Stimulated activated CD8-positive, alpha-beta memory T cell treated with anti-CD3 and anti-CD28 coated beads, Interleukin-4, amount 100 ng/mL, for 4 hours (primary cell): ENCODE measurements at places on chromosomes 2 and 18.

- no peak for DNase-seq
These were observed 51.2 kb downstream of the CHMP3 start for GRCh38 chr2:86512034-86512433.

GRCh38 chr18:11981543-11982366, 448 bp downstream of the IMPA2 start:
- DNase-seq = no peak

DNA sequence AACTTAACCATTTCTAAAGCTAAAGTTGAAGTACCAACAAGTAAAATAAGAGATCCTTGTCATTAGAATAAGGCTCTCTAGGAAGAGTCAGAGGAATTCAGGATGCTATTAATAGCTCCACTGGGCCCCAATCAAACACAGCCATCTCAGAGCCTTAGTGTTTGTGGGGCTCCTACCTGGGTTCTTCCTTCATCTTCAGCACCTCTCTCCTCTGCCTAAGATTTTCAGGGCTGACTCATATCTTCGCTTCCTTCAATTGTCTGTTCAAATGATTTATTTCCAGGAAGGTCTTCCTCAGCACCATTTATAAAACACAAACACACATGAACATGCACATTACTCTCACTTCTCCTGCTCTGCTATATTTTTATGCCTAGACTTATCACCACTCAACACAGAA, 119.5 kb downstream of the COL6A3 start:
- no peak for DNase-seq

- no peak for DNase-seq
These were observed 75.1 kb downstream of the AGPS start for GRCh38 chr2:177467646-177468045.

DNA sequence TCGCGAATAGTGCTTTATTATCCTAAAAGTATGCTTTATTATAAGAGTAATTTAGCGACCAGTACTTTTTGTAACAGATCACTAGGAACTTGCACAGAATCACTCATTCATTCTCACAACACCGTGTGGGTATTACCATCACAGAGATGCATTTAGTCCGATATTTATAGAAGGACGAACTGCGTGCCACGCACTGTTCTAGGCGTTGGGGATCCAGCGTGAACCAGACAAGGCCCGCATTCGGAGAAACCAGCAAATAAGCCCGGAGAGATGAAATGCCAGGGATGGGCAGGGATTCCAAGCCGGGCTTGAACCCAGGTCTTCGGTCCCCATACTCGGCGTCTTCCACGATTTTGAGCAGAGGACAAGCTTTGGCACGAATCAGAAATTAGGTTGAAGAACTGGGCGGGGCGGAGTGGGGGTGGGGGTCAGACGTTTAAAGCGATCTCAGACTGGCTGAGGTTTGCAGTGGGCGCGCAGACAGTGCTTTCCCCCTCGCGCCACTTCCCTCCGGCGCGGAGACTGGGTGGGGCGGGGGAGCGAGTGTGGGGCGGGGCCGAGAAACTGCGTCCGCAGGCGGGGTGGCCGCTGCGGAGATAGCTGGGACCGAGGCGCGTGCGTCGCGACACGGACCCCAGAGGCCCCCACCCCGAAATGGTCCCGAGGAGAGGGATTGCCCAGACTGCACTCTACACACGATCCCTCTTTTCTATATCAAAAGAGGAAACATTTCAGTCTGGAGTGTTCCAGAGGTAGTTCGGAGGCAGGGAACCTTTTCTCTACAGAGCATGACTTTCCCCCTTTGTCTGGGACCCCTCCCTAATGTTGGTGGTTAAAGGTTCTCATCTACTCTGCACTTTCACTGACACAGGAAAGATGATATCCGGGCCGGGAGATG, 1.1 kb upstream of the CXCR4 start:
- peak; percentile 62 for DNase-seq

GRCh38 chr2:155965415-155966063, 367.0 kb downstream of the NR4A2 start:
- DNase-seq = no peak

- peak; percentile 40 for DNase-seq
These were observed at the start of gene VAMP8 for GRCh38 chr2:85577386-85578242. VAMP8 (plus strand) TSS chr2:85577586; CDS start chr2:85577647, 61 bp downstream.

DNA sequence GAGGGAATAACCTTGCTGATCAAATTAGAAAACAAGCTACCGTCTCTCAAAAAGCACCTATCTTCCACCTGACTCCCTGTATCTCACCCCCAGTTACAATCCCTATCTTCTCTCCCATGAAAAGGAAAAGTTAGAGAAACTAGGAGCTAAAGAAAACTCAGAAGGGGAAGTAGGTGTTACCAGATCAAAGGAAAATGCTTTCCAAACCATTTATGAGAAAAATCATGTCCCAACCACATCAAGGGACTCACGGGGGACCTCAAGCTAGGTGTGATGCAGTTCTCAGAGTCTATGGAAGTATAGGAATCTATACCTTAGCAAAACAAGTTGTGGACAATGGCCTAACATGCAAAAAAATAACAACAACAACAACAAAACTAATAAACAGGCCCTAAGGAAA, 135.5 kb upstream of the RMP24 start:
- DNase-seq = no peak

DNA sequence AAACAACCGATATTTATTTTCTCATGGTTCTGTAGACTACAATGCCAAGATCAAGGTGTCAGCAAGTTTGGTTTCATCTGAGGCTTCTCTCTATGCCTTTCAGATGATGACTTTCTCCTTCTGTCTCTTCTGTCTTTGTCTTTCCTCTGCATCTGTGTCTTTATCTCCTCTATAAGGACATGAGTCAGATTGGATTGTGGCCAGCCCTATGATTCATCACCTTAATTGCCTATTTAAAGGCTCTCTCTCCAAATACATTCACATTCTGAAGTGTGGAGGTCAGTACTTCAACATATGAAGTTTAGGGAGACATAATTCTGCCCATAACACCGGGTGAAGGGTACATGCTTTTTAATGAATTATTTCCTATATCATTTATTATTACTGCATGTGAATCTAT, 71.2 kb upstream of the CNTNAP5 start:
- no peak for DNase-seq

- no peak for DNase-seq
These were observed 73.9 kb downstream of the EMILIN2 start for GRCh38 chr18:2920546-2921343.

- no peak for DNase-seq
These were observed 25.4 kb downstream of the KIF5C start for GRCh38 chr2:148900350-148900837.

DNA sequence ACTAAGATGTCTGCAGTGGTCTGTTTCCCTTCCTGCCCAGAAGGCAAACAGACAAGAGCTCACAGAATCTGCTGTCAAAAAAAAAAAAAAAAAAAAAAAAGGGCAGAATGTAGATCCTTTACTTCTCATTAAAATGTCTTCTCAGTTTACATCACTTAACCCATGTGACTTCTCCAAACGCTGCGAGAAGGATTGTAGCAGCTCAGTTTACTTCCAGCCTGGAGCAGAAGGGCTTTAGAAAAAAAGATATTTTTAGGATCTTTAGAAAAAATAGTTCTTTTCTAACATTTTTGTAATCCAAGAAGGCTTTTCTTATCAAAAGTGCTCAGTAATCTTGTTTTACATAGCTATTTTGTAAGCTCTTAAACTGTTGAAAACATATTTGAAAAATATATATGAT, 425.4 kb downstream of the CNTNAP5 start:
- DNase-seq = no peak

- no peak for DNase-seq
These were observed 106.3 kb downstream of the EPHA4 start for GRCh38 chr2:221465776-221466175.

DNA sequence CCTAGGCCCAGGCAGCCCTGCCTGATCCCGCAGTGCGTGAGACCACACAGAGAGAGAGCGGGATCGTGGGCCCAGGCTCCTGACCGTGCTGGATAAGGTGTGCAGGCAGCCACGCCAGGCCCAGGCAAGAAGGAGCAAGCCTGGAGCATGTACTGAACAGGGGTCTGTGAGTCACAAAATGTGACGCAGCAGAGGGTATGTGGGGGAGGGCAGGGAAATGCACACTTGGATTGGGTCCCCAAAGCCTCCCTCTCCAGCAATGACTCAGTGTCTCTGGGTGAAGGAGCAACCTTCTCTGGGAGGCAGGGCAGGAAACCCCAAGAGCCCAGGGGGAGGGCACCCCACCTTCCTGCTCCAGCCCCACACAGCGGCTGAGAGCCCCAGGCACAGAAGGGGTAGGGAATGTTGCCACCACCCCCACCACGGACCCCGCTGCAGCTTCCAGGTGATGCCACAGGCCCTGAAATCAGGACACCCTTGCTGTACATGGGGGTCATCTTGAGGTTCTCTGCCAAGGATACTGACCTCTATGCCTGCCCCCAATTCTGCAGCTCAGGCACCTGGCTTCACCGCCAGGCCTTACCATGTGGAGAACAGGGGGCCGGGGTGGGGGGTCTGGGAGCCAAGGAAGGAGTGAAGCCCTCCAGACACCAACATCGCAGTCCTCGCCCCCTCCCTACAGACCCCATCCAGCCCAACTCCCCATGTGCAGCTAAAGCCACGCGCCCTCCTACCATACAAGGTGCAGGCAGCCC, 1.3 kb upstream of the GPC1 start:
- DNase-seq = no peak

- DNase-seq = no peak
These were observed 455.9 kb upstream of the UBE2E3 start for GRCh38 chr2:180524499-180524898.

GRCh38 chr2:68767031-68767961, 32.7 kb downstream of the ARHGAP25 start:
- no peak for DNase-seq
